ENCODE measurements at places on chromosomes 3 and 15.

DNA sequence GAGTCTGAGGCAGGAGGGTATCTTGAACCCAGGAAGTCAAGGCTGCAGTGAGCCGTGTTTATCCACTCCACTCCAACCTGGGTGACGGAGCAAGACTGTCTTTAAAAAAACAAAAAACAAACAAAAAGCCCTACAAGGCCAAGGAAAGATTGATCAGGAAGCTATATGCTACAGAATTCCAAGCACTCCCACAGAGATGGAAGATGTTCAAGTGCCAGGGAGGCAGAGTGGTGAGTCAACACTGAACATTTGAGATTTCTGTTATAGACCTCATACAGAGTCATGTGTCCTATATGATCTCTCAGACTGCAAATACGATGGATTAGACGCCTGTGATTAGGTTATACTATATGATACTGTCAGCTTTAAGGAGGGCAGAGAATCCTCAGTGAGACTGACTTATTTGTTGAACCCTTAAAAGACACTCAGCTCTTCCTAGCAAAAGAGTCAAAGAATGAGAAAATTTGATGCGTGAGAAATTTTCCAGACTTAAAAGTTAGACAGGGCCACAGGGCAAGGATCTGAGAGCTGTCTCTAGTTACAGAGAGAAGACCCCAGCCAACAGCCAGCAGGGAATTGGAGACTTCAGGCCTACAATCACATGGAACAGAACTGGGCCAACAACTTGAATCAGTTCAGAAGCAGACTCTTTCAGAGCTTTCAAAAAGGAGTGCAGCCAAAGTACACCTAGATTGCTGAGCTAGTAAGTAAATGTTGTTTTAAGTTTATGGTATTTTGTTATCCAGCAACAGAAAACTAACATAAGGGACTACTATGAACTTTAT, 107.6 kb downstream of the PIK3CB start:
- no peak for DNase-seq

DNA sequence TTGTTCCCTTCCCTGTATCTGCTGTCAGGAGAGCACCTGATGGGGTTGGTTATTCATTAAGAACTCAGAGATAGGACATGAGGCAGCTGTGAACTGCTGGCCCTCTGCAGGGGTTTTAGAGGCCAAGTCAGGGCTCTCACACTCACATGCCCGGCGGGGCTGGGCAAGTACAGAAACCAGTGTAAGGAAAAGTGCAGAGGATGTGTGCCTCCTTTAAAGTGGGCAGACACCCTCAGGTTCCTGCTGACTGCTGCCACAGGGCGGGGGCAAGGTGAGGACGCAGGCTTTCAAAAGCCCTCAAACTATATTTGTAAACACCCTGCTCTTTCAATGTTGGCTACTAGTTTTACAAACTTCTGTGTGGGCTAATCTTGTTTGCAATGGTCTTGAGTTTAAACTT, 22.4 kb downstream of the CXCR6 start:
- DNase-seq: no peak

DNA sequence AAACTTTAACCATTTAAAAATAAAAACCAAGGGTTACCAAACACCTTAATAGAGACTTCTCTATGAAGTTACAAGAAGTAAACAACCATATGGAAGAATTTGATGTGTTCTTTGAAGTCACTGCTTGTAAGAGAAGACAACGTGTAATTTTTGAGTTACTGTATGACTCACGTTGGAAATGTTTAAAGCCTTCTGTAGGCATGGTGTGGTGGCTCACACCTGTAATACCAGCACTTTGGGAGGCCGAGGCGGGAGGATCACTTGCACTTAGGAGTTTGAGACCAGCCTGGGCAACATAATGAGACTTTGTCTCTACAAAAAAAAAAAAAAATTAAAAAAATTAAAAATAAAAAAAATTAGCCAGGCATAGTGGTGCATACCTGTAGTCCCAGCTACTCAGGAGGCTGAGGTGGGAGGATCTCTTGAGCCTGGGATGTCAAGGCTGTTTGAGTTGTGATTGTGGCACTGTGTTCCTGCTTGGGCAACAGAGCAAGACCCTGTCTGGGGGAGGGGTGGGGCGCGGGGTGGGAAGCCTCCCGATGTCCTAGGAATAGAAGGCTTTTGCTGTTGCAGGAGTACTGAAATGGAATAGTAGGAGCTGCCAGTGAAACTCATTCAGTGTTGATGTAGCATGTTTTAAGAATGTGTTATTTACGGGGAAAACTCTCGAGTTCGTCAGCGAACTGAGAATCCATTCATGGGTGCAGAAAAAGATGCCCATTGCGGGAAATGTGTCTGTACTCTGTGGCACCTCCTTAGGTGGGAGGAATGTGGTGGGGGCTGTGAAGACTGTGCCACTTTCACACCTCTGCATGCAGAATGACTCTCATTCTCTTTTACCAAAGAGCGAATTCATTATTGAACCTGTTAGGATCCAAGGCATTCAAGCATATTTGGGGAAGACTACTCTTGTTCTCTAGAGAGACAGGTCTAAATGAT, 134.2 kb downstream of the FNDC3B start:
- DNase-seq: no peak

DNA sequence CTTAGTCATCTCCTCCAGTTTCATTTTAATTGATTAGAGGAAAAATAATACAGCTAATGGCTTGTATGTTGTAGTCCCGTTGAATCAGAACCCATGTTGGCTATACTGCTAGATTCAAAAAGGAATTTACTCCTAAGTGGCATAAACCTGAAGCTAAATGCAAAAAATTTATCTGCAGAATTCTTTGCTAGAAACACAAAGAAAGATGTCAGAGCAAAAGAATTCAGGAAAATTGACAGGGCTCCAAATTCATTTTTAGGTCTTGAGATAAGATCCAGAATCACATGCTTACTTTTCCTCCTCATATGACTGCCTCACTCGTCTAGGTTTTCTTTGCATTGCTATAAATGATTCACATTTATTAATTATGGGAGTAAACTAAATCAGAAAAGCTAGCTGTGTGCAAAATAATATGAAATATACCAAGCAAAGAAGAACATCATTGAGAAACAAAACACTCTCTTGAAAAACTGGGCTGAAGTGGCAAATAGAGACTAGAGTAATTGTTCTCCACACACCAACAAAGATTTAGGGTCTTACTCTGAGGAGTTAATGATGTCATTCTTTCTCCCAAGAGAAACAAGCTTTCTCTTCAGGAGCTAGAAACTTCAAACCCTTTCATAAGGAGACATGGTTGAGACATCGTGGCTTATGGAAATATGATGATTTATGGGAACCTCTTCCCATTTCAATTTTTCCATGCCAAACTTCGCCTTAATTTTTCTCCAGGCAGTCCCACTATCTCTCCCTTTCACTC, 94.8 kb upstream of the FEZF2 start:
- DNase-seq: no peak

DNA sequence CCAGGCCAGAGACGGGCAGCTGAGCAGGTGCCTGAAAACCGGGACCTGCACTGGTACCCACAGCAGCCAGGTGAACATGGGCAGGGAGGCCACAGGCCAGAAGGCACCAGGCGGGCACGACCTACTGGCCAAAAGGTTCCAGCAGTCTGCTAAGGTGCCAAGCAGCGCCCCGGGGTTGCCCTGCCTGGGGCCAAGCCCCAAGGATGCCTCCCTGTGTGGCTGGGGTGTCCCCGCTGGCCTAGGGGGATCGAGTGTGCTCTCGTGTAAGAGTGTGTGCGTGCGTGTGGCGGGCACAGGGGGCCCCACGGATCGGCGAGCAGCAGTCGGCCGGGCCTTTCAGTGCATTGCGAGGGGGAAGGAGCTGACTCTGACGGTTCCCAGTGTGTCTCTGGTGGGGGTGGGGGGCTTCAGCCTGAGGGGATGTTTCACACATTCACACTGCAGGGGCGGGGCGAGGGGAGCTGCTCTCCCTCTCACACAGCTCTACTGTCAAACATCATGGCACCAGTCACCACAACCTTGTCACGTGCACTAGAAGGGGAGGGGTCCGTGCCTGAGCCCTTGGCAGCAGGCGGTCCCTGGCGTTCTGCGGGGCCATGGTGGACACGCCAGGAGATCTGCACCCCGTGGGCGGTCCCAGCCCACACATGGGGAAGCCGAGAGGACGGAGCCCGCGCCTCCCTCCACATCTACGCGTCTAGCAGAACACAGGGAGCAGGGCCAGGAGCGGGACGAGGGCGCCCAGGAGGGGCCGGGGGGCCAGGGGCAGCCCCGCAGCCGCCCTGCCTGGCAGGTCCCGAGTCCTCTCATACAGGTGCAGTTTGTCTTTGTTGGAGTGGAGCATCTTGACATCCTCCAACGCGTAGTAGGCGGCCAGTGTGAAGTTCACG, 44.5 kb downstream of the RGMA start:
- no peak for DNase-seq

DNA sequence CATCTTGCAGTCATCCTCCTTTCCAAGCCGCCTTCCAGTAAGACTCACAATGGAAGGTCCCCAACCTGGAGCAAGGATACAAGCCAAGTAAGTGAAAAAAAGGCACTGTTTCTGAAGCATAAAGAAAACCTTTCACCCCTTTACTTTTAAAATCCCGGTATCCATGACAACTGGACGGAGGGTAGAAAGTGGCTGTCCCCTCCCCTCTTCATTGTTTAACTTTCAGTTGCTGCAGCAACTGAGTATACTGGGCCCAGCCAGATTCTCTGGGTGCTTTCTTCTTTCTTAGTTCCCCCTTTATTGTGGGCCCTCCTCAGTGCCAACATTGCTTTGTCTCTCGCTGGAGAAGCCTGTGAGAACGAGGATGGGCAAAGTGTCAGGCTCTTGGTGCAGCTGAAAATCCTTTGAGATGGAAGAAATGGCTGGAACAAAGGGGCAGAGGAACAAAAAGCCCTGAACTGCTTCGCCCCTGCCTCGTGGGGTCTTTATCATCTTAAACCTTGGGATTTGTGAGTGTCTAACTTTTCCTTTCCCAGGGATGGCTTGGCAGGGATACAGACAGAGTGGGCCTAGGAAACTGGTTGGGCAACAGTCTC, 224.0 kb upstream of the RGMA start:
- DNase-seq: no peak

GRCh38 chr3:152298393-152299248, 29.9 kb downstream of the MBNL1 start:
- DNase-seq: peak; percentile 91

DNA sequence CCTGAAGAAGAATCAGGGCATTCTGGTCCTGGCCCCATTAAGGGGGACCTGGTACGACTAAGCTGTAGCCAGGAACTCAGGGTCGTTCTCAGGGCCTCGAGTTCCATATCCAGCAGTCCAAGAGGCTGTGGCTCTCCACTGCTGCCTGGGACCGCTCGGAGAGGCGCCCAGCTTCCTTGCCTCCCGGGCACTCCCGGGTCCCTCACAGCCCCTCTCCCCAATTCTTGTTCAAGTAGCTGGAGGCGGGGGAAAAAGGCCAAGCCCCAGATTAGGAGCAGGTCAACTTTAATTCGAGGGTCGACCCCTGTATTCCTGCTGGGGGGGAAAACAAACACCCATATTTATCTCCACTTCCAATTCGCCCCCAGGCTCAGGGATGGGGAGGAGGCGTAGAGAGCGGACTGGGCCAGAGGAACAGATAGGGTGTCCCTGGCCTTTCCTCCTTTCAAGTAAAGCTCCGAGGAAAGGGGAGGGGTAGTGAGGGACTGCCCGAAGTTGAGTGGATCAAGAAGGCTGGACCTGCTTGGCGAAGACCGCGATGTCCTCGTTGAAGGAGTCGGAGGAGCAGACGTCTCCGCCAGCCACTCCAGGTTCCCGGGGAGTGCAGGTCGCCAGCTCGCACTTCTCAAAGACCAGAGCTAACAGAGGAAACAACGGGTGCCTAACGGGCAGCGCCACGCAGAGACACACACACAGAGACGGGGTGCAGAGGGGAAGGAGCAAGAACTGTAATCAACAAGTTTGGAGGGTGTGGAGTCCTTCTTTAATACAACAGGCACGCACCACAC, 4.4 kb downstream of the MEIS2 start:
- no peak for DNase-seq

DNA sequence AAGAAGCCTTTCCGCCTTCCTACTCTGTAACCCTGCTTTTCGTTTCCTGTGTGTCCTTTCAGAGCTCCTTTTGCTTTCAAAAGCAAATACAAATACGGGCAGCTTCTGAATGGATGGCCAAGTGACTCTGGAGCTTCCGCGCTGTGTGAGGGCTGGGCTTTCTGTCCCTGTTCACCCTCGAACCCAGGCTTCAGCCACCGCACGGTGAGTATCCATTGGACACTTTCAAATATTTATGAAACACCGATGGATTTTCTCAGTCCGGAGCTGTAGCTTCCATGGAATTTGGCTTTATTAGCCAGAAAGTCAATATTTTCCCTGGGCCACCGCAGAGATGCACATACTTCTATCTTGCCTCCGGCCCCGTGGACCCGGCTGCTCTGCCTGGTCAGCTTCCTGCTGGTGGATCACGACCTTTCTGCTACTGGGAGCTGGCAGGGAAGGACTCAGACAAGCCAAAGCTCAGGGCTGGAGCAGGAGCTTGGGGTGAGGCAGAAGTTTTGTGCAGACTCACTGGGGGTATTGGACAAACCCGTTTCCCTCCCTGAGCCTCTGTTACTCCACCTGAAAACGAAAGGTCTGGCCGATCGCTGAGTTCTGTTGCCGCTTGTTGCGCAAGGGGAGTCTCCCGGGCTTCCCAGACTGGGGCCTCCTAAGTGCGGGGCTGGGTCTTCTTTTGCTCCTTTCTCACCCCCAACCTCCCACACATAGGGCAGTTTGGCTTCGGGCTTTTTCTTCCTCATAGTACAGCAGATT, 63.6 kb downstream of the LINGO1 start:
- peak; percentile 42 for DNase-seq
